ENCODE measurements at places on chromosomes 16 and 17.

GRCh38 chr17:41133880-41134735 lies 6.2 kb downstream of the KRTAP4-6 start:
- no peak for DNase-seq

- DNase-seq: no peak
Measured at GRCh38 chr16:82609140-82609539, 17.6 kb upstream of the CDH13 start.

GRCh38 chr16:81879625-81880024 lies 100.5 kb downstream of the PLCG2 start:
- no peak for DNase-seq

- peak; percentile 7 for DNase-seq
Measured at GRCh38 chr17:66695098-66695497, 139.8 kb upstream of the CACNG5 start.

GRCh38 chr17:73909186-73909585 lies 264.9 kb upstream of the SDK2 start:
- DNase-seq: no peak

DNA sequence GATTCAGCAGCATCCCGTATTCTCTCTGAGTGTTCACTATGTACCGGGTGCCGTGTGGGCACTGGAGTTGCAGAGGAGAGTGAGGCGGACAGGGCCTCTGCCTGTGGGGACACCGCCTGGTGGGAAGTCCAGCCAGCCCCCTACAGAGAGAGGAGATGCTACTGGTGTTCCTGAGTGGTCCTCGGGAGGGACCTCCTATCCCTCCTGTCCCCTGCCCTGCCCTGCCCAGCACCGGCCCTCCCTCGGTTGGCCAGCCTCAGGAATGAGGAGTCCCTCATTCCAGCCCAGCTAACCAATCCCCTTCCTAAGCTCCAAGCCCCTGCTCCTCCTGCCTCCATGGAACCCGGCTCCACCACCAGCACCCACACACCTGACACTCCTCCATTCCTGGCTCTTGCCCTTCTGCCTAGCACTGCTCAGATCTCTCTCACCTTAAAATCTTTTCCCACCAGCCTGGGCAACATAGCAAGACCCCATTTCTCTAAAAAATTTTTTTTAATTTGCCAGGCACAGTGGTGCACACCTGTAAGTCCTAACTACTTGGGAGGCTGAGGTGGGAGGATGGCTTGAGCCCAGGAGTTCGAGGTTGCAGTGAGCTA lies 2.0 kb downstream of the ASGR2 start:
- no peak for DNase-seq

DNA sequence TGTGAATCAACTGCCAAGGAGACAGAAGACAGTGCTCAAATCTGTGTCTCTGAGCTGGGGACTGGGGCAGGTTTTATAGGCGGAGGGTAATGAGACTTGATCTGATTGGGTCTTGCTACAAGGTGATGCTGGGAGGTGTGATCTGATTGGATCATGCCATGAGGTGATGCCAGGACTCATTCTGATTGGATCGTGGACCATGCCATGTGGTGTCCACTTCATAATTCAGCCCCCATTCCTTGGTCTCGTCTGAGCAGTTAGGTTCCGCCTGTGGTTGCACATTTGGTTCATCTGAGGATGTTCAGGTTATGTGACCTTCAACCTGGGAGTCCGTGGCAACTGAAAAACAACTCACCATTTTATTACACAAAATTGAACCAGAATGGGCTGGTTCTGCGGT lies 41.0 kb downstream of the OTOA start:
- no peak for DNase-seq

DNA sequence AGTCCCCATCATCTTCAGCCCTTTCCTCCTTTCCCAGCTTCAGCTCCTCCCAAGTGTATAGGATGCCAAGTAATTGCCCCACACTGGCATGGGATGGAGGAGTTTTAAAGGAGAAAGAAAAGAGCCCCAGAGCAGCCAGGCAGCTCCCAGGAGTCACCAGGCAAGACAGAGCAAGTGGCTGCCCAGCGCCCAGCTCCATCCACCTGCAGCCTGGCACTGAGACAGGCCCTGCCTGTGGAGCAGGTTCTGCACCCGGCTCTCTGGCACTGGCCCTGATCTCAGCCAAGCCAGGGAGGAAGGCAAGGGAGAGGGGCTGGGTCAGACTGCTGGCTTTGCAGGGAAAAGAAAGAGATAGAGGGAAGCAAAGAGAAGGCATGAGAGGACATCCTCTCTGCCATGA lies 21.7 kb downstream of the FOXN1 start:
- DNase-seq: no peak

DNA sequence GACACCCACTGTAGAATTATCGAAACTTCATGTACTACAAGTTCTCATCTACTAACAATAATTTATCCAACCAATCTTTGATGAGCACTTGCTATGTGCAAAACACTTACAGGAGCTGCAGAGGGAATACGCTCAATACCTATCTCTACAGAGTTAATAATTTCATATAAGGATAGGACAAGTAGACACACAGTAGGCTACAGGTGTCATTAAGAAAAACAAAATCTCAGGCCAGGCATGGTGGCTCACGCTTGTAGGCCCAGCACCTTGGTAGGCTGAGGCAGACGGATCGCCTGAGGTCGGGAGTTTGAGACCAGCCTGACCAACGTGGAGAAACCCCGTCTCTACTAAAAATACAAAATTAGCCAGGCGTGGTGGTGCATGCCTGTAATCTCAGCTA lies 91.3 kb upstream of the PLEKHM1 start:
- DNase-seq: no peak

DNA sequence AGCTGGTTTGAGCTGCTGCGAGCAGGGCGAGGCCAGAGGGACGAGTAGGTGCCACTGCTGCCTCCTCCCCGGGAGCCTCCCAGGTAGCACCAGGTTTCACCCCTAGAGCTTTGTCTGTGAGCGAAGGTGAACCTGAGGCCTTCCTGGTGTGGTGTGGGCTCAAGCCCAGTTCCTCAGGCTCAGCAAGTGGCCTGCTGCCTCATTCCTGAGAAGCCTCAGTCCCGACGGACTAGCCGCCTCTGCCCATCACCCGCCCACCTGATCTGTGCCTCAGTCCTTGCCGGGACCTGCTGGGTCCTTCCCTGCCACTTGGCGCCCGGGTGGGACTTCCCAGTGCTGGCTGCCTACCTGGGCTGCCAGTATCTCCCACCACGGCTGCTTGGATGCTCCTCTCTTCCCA lies 1.7 kb downstream of the NLRC3 start:
- DNase-seq: no peak

GRCh38 chr17:22654447-22654846 lies 962.1 kb downstream of the KCNJ18 start:
- no peak for DNase-seq

DNA sequence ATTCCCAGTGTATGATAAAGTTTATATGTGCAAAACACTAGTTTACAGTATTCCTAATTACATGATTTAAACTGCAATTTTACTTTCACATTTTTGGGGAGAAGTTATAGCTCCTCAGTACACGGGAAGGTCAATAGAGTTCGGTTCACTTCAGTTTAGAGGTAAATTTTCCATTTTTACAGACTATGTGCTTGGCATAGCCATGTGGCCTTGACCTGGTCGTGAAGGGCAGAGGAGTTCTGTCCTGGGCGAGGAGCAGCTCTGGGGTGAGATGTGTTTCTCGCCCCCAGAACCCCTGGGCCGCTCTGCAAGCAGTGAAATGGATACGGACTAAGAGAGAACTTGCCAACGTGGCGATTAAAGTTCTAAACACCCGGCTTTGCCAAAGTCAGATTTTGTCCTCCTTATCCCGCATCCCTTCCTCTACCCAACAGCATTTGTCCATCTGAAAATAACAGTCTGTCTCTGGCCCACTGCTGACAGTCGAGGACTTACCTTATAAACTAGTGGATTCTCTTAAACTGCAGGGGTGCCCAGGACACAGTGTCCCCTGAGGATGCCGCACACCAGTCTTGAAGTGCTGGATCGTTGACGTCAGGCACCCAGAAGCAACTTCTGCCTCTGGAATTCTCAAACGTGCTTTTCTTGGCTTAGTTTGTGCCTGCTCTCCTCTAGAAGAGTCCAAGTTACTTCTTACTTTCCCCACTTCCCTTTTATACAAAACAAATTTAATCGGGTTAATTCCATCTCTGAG lies 1.5 kb upstream of the SIAH1 start:
- no peak for DNase-seq

GRCh38 chr17:79609049-79609589 lies 1.7 kb downstream of the RBFOX3 start:
- DNase-seq: no peak

DNA sequence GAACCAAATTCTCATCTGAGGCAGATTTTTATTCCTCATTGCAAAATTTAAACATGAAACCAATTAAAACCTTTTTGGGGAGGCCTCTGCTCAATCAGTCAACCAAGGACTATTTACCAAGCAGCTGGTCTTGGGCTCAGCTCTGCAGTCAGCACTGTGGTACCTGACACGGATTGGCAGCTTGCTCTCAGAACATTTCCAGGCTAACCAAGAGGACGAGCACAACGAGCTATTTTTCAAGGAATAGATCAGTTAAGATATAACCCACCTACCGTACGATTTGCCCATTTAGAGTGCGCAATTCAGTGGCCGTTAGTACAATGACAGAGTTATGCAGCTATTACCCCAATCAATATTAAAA lies 26.4 kb upstream of the KLHDC4 start:
- no peak for DNase-seq

GRCh38 chr16:87757841-87758426 lies 7.9 kb downstream of the KLHDC4 start:
- no peak for DNase-seq

- no peak for DNase-seq
Measured at GRCh38 chr16:5207001-5207523, 109.5 kb upstream of the EEF2KMT start.

DNA sequence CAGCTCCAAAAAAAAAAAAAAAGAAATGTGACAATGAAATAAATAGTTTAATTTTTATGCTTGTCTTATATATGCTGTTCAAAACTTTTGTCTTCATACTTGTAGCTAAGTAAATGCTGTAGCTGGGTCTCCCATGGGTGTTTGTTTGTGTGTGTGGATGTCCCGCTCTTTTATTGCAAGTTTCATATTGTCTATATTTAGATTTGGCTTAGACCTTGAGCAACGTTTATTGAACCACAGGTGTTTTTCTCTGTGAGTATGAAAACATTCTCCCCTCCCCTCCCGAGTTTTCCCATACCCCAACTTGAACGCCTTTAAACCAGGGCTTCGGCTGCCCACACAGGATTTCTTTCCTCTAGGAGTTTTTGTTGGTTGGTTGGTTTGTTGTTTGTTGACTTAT lies 45.2 kb downstream of the MFSD11 start:
- no peak for DNase-seq

DNA sequence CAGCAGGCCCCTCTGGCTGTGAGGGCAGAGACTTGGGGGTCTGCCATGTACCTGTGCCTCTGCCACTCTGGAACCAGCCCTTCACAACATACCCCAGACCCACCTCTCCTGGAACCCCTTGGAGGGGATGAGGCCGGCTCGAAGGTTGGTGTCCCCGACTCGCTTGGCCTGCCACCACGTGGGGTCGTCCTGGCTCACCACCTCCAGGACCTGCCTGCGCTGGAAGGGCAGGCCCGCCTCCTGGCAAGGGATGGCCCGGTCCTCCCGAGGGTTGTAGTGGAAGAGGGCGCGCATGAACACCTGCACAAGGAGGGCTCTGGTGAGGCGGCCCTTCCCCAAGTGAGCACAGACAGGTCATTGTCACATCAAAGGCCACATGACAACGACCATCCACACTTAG lies 12.2 kb downstream of the MPP3 start:
- DNase-seq: no peak

- DNase-seq: no peak
Measured at GRCh38 chr16:30066761-30067583, 1.4 kb downstream of the ALDOA start.

GRCh38 chr17:59680314-59680713 lies 26.9 kb downstream of the PTRH2 start:
- no peak for DNase-seq

GRCh38 chr17:41186872-41187271 lies 2.2 kb upstream of the KRTAP4-1 start:
- DNase-seq: no peak

DNA sequence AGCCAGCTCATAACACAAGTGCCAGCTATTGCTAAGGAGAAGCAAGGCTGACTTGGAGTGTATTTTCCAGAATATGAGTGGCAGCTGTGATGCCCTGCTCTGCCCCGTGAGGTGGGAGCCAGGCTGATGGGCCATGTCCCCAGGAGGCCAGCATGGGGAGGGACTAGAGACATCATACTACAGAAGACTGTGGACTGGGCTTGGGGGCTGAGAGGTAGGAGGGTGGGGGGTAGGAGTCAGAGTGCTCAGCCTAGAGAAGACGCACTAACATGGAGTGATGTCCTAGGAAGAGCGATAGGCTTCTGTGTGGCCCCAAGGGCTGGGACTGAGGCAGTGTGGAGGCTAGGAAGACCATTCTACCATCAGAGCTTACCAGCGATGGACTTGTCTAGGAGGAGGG lies 143.7 kb downstream of the WSCD1 start:
- DNase-seq: no peak

GRCh38 chr16:3188925-3189825 lies 1.2 kb downstream of the OR1F1 start:
- DNase-seq: peak; percentile 51
